ENCODE measurements at places on chromosomes 16 and 17.
A peak's percentile ranks its signal among the peaks of the same experiment; 100 is the strongest.

GRCh38 chr17:58002154-58002948, 4.7 kb downstream of the SRSF1 start:
- DNase-seq = no peak

GRCh38 chr16:28482026-28482425, 9.8 kb downstream of the CLN3 start:
- DNase-seq = no peak

DNA sequence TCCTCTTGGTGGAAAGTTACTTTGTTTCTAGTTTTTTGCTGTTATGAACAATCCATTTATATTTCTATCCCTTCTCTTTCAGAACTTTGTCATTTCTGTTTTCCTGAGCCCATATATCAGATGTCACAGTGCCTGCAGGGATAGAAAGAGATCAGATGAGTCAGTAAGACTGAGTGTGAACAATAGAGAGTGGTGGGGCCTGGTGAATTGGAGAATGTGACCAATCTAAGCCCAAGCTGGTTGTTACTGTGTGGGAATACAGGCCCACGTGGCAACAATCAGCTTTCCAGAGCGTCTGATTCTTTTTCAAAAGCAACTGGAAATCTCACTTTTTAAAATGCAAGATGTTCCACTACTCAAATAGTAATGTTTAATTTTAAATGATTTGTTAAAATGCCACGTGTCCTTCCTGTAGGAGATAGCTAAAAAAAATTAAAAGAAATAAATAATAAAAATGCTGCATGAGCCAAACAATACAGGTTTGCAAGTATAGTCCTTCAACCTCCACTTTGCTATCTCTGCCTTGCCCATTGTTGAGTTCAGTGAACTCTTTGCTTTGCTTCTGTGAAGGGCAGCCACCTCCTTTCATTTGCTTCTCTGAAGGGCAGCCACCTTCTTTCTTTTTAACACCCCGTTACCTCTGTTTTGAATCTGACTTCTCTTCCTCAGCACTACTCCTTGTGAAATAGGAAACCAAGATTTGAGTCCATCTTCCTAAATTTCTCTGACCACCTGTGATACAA, 9.6 kb downstream of the DCTN5 start:
- DNase-seq = no peak

DNA sequence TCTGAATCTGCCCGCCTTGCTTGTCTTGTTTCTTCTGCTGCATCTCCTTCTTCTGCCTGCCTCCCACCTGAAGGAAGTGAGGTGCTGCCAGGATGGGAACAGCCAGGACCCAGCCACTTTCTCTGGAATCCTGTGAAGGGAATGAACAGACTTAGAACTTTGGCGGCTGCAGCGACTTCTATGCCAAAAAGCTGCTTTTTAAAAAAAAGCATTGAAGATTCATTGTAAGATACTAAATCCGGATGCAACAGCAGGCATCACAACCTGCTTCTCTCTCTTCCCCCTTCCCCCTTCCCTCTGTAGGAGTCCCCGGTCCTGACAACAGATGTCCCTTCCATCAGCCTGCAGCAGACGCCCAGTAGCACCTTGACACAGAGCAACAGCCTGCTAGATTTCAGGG, 176.3 kb downstream of the HS3ST4 start:
- DNase-seq = no peak

DNA sequence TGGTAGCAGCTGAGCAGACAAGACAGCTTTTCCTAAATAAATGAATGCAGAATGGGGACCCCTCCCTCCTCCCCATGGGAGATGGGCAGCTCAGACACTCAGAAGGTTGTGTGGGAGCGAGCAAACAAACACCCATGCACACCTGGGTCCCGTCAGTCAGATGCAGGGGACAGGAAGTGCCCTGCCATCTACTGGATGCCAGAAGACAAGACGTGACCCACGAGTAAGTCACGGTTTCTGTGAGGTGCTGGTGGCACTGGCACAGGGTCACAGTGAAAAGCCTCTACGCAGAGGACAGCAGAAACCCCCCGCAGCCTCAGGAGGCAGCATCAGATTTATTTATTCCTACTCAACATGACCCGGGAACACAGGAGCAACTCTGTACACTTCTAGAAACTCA, 8.4 kb downstream of the HBQ1 start:
- no peak for DNase-seq

GRCh38 chr16:13077816-13078215, 176.4 kb downstream of the SHISA9 start:
- DNase-seq = no peak

DNA sequence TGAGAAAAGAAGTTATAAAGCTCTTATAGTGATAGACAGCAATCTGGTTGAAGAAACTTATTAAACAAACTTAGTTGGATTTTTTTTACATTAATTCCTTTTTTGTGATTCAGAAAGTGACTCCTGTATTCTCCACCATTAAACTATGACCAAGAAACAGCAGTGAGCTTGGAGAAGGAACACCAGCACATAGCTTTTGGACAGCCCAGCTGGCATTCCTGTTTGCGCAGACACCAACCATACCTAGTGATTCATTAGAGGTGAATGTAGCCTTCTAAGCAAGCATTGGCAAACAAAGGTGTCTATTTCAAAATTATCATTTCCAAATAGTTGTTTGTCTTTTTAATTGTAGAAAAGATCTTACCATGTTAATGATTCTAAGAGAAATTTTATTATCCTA, 94.4 kb downstream of the STXBP4 start:
- peak; percentile 37 for DNase-seq

DNA sequence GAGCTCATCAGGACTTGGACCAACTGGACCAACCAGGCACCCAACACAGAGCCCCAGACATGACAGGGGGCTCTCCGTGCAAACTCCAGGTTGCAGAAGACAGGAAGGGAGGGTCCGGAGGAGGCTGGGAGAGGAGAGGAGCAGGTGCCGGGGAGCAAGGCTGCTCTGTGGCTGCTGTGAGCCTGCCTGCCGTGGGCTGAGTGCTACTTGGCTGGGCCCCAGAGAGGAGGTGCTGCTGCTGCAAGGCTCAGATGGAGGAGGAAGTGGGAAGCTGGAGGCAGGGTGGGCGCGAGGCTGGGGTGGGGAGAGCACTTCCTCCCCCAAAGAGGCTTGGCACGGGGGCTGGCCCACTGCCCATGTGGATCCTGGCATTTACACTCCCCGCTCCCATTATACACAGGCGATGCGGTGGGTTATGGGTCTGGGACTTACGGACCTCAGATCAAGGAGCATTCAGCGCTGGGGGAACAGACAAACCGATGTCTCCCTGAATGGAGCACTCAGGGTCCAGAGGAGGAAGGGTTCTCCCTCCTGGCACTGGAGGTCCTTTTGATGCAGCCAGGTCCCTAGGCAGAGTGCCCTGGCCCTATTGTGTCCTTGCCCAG, 15.9 kb downstream of the EPOP start:
- DNase-seq = no peak

- no peak for DNase-seq
Measured at GRCh38 chr17:75909051-75909811, 4.5 kb upstream of the MRPL38 start.

- no peak for DNase-seq
Measured at GRCh38 chr16:53093162-53093744, 38.5 kb downstream of the CHD9 start.

DNA sequence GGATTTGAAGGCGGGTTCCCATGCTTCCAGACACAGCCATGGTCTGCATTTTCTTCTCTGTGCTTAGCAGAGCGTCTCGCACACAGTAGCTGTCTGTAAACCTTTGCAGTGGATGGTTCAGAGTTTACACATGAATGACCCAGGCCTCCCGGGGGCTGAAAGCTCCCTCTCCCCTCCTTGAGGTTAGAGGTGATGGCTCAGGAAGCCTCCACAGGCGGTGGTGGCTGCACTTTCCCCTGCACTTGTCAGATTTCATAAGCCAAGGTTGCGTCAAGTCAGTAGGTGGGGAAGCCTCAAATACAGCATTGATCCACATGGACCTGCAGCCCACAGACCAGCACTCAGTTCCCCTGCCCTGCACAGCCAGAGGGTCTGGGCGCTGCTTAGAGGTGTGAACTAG, 211.9 kb downstream of the KATNIP start:
- no peak for DNase-seq

GRCh38 chr16:13631213-13631767, 288.7 kb upstream of the ERCC4 start:
- no peak for DNase-seq
